ENCODE measurements at places on chromosomes 7 and 10.

- no peak for DNase-seq
These were observed 344.5 kb downstream of the RPS24 start for GRCh38 chr10:78378192-78378591.

DNA sequence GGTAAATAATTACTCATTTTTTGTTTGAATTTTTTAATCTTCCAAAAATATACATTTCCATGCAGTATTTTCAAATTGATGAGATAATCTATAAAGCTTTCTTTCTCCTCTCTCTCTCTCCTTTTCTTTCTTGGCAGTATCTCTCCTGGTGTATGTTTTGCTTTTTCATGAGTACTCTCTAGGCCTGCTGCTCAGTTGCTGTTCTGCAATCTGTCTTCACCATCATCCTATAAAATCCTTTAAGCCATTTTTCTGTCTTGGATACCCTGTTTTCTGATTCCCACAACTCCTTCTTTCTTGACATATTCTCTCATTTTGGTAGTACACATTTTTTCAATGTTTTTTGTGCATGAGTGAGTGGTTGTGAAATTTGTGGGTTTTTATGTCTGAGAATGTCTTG is 1558.1 kb upstream of the LRRTM3 start:
- DNase-seq: no peak

GRCh38 chr7:149261316-149261828 is 624 bp upstream of the ZNF783 start:
- no peak for DNase-seq

DNA sequence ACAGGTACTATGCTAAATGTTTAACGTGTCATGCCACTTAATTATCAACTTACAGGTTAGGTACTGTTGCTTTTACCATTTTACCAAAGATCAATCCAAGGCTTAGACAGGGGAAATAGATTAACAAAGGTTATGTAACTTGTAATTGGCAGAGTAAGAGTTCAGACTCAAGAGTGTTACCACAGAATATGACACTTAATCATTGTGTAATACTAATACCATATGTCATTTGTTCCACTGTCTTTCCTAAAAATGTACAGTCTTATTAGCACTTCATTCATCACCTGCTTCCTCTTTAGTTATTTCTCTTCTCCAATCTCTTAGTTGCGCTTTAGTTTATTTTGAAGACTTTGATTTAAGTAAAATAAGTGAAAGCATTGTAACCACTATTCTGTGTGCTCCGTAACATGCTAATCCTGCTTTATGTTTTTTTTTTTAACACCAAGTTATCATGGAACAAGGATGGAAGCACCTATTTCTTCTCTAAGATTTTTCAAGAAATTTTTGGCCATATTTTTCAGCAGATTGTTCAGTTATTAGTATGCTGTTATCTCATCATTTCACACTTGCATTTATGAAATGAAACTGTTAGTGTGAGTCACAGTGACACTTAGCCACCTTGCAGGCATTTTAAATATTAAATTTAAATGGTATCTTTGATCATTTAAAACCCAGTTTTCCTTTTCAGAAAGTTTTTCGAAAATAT is 197.3 kb downstream of the PHF14 start:
- no peak for DNase-seq

DNA sequence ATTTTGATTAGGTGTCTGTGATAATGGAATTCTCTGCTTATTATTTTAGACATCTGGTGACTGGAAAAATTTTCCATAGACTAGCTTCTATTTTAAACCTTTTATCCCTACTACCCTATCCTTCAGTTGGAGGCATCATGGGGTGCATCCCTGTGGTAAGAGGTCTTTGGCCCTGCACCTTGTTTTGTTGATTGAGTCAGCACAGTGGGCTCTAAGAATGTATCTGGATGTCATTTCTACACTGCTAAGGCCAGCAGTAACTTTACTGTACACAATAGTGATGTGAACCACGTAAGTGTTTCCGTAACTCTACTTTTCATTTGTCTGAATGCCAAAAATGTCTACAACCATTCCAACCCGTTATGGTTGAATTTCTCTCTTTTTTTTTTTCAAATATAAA is 75.6 kb downstream of the ADAM22 start:
- DNase-seq: no peak

DNA sequence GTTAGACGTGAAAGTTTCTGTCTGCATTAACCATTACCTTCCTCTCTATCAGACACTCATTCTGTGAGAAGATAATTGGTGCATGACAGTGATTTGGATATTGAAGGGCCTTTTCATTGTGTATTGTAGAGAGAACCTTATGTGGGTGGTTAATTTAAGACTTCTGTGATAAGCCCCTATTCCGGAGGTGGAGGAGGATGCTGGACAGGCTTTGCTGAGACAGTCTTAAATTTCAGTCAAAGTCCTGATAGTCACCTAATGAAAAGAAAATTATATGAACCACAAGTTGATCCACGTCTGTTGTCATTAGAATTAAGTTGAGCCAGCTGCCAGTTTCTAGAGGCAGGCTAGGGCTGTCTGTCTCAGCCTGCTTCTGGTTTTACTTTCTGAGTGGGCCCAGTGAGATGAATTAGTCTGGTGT is 62.9 kb downstream of the CELF2 start:
- DNase-seq: no peak

- DNase-seq: no peak
These were observed 842 bp downstream of the SEMA3A start for GRCh38 chr7:84193747-84194146.

- peak; percentile 28 for DNase-seq
These were observed 2.3 kb downstream of the CCDC136 start for GRCh38 chr7:128794020-128794419.

GRCh38 chr10:5470062-5470751 is 29.2 kb downstream of the CALML5 start:
- DNase-seq: no peak

GRCh38 chr7:157377436-157378124 is 40.8 kb downstream of the DNAJB6 start:
- DNase-seq: no peak

DNA sequence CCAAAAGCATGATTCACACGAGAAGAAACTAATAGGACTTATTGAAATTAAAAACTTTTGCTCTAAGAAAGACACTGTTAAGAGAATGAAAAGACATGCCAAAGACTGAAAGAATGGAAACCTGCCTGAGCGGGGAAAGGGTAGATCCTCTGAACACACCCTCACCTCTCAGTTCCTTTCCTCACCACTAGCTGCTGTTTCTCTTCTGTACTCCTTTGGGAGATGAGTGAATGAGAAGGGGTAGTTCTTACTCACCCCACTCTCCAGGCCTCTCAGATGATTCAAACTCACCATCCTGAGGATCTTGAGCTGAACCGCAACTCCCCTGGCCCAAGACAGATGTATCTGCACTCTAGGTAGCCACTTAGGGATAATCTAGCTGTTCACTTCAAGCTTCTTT is 41.9 kb downstream of the IQUB start:
- DNase-seq: no peak

DNA sequence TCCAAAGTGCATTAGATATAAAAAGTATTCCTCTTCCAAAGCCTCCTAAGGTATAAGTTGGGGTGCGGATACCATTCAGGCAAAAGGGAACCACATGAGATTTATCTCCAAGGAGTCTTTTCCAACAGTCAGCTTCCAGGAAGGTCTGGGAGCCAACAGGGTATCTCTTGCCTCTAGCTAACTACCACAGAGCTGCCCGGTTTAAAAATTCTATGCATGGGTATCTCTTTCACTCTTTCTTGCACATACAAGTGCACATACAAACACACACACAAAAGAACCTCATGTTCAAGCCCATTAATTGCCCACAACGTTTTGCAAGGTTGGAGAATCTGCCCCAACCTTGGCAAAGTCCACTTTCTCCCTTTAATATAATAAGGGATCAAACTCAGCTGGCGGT is 80.7 kb downstream of the CDK6 start:
- no peak for DNase-seq

- DNase-seq: peak; percentile 64
These were observed at the start of gene SKIDA1 for GRCh38 chr10:21525367-21526187. SKIDA1 (minus strand) TSS chr10:21525682; CDS start chr10:21517822, 7,860 bp downstream.

GRCh38 chr7:99485094-99485493 is 12.4 kb downstream of the ZNF789 start:
- no peak for DNase-seq

DNA sequence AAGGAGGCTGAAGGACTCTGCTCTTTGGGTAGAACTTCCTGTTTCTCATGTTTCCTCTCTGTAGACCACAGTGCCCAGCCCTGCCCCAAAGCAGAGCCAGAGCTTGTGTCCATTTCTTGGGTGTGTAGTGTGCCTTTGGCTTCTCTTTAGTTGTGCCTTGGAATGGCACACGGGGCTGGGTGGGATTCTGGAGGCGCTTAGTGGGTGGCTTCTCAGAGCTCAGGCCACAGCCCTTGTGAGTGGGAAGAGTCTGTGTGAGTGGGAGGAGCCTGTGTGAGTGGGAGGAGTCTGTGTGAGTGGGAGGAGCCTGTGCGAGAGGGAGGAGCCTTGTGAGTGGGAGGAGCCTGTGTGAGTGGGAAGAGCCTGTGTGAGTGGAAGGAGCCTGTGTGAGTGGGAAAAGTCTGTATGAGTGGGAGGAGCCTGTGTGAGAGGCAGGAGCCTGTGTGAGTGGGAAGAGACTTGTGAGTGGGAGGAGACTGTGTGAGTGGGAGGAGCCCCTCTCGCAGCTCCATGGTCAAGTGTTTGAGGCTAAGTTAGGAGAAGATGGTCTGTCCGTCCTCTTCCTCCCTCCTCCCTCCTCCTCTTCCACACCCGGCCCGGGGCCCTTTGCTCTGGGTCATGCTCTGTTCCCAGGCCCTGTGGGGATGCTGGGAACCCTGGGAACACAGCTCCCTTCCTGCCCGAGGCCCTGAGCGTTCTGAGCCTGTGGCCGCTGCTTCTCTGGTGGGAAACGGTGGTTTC is 153.0 kb downstream of the GRK5 start:
- DNase-seq: no peak

GRCh38 chr10:28552775-28553174 is 19.9 kb downstream of the WAC start:
- DNase-seq: no peak

GRCh38 chr10:69014171-69014570 is 25.6 kb downstream of the KIFBP start:
- DNase-seq: no peak

GRCh38 chr10:120177330-120177729 is 279.7 kb upstream of the PLPP4 start:
- DNase-seq: no peak

- no peak for DNase-seq
These were observed 32.8 kb downstream of the MYO3A start for GRCh38 chr10:25966844-25967243.

GRCh38 chr7:22809902-22810642 is 12.6 kb downstream of the TOMM7 start:
- no peak for DNase-seq

- DNase-seq: no peak
These were observed 27.0 kb downstream of the ADRB1 start for GRCh38 chr10:114070710-114071109.

- DNase-seq: no peak
These were observed 440.1 kb downstream of the KCNMA1 start for GRCh38 chr10:77197544-77197943.

DNA sequence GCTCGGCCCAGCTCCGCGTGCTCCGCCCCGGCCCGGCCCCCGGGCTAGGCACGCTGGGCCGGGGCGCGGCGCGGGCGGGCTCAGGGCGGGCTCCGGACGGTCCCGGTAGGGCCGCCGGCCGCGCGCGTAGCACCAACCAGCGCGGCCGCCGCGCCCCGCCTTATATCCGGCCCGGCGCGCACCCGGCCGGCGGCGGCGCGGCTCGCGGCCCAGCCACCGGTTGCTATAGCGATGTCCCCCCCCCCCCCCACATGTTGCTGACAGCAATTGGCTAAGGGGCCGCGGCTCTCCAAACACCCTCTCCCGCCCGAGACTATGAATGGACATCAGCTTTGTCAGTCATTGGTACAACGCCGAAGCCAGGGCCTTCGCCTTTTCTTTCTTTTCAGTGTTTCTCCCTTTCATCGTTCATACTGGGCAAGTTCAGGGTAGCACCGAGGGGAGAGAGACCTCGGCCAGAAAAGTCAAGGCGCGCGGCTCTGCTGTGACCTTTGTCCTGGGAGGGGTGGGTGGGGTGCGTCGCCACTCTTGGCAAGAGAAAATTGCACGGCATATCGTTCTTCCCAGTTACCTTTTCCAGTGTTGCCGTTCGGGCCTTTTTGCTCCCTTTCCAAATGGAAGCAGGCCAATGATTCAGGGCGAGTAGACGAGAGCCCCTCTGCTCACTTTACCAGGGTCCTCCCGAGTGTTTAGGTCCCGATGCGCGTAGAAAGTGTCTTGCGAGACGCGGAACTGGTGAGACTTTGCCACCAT is 354.2 kb downstream of the DNAJB6 start:
- no peak for DNase-seq

DNA sequence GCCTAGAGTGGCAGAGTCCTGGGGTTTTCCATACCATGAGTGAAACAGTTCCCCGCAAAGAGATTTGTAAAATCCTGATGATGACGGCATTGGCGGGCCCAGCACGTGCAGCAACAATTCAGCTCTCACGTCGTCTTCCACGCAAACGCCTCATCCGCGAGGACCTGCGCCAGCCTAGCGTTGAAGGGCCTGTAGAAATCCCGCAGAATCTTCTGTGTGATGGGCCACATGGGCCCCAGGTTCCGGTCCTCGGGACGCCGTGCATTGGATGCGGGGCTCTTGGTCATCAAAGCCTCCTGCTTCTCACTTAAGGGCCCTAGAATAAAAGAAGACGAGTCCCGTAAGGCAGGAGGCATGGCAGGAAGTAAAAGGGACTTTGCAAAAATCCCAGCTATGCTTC is 83.4 kb downstream of the CHST15 start:
- no peak for DNase-seq

DNA sequence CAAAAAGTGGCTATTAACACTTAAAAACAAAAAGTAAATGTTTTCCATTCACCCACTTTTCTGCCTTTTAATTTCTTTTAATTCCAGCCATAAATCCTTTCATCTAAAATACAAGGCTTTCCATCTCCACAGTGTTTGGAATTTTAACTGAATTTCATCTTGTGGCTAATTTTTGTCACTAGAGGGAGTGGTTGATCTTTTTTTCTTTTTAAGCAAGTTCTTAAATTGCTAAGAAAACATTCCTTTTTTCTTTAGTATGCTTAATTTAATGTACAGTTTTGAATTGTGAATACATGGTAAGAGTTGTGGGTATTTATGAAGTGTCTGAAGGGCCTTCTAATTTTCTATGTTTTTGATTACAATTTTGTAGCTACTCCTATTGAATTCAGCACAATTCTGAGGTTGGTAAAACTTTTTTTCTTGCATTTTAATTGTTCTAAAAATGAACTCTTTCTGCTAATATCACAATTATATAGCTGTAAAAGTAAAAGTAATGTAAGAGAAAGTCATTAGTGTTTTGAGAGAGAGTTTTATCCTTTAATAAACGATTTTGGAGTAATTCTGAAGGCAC is 54.9 kb upstream of the ANK3 start:
- no peak for DNase-seq

DNA sequence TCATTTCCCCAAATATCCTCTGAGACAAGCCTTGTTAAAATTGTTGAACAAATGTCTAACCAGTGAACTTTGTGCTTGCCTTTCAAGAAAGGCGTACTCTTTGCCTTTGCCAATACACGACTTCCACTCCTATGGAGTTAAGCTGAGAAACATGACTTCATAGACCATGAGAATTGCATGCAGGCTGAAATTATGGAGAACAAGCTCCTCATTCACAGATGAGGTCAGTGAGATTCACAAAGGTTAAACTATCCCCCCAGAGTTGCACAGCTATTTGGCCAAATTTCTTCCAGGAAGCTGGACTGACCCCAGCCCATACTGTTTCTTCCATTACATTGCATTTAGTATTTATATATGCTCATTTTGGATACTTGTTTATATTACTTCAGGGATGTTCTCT is 221.4 kb upstream of the SEMA3C start:
- DNase-seq: no peak

Data from activated naive CD4-positive, alpha-beta T cell treated with anti-CD3 and anti-CD28 coated beads, Interleukin-2, amount 50 U/mL, for 72 hours (primary cell).